ENCODE measurements at places on chromosomes 6 and 20. TPM values are rescaled to one million over a fixed set of nuclear protein-coding genes. Genes with fewer than 3 reads are reported as not detected.

DNA sequence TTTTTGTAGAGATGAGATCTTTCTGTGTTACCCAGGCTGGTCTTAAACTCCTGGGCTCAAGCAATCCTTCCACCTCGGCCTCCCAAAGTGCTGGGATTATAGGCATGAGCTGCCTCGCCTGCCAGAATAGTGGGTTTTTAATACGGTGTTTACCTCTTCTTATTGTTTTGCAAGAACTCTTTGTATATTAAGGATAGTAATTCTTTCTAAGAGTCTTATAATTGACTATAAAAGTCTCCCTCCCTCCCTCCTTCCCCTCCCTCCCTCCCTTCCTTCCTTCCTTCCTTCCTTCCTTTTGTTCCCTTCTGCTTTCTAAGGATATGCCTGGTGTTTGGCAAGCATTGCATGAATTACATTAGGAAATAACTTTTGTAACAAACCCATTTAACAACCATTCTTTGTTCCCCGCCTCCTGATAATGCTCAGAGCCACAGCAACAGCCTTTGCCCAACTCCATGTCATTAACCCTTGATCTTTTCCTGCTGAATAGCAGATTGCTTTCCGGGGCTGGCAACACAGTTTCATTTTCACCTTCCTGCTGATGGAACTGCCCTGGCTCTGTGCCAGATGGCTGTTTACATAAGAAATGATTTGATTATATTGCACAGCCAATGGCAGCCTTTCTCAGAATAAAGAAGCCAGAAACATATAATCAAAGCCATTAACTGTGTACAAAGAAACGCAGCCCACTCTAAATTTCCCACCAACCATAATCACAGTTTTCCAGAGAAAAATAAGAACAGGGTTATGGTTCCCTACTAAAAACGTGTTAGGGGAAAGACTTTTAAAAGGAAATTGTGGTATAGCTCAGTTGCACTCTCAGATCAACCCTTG lies 143.7 kb upstream of the PTPN1 start:
- peak; percentile 42 for DNase-seq

- no peak for DNase-seq
These were observed 496 bp upstream of the BEND3 start for GRCh38 chr6:107115695-107116327.

The ZDHHC14 gene
- 2.2 TPM for polyA plus RNA-seq

DNA sequence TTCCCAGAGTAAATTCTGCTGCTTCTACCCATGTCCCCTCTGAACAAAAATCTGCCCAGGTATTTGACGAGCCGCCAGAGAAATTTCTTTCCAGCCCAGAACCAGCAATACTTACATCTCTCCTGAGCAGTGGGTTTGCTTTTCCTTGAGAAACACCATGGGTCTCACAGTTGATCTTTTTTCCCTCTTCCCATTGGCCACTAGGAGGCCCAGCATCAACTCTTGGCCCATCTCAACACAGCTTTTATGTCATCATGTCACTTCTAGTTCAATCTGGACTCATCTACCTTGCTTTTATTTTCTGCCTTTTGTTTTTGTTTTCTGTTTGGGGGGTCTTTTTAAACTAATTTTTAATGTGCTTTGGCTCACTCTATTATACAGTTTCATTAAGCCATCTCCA lies 18.8 kb downstream of the MAFB start:
- DNase-seq, result no peak

DNA sequence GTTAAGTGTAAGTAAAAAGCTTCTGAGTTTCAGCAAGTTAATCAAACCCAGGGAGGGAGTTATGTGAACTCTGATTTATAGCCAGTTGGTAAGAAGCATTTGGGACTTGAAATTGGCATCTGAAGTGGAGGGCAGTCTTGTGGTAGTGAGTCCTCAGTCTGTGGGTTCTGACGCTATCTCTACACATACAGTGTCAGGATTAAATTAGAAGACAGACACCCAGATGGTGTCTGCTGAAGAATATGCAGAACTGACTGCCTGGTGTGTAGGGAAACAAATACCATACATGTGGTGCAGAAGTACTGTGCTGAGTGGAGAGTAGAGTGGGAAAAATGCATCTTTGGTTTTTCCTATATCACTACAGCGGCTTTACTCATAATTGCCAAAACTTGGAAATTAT lies 43.5 kb upstream of the PLN start:
- DNase-seq, result no peak

The EPHA7 gene
- not detected for polyA plus RNA-seq

The KHDC1L gene
- 0.22 TPM for polyA plus RNA-seq

DNA sequence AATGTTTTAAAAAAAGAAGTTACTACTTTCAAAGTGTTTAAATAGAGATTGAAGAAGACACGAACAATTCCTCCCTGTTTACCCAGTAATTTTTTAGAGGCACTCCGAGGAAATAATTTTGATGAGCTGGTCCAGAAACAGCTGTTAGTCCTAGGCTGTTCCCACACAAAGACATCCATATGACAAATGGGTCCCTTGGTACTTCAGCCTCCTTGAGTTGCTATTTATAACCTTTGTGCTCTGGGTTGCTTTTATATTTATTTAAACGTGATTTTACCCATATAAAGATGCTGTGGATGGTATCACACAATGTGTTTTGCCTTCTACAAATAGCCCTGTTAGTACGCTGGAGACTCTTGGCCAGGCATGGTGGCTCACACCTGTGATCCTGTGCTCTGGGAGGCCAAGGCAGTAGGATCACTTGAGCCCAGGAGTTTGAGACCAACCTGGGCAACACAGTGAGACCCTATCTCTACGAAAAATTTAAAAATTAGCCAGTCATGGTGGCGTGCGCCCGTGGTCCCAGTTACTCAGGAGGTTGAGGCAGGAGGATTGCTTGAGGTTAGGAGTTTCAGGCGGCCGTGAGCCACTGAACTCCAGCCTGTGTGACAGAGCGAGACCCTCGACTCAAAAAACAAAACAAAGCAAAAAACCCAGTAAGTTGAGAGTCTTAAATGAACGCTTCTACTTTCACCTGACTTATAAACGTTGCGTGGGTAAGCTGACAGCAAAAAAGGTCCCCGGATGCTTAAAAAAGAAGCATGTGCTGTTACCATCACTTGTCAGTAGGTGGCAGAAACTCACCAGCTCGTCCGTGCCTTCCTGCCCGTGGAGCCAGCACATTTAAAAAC lies 56.9 kb upstream of the ARMH2 start:
- DNase-seq, result peak; percentile 59

The QRSL1 gene
- 10.8 TPM for polyA plus RNA-seq

The TCF21 gene
- 32.2 TPM for polyA plus RNA-seq

GRCh38 chr6:148720406-148720805 lies 26.4 kb upstream of the UST start:
- no peak for DNase-seq

DNA sequence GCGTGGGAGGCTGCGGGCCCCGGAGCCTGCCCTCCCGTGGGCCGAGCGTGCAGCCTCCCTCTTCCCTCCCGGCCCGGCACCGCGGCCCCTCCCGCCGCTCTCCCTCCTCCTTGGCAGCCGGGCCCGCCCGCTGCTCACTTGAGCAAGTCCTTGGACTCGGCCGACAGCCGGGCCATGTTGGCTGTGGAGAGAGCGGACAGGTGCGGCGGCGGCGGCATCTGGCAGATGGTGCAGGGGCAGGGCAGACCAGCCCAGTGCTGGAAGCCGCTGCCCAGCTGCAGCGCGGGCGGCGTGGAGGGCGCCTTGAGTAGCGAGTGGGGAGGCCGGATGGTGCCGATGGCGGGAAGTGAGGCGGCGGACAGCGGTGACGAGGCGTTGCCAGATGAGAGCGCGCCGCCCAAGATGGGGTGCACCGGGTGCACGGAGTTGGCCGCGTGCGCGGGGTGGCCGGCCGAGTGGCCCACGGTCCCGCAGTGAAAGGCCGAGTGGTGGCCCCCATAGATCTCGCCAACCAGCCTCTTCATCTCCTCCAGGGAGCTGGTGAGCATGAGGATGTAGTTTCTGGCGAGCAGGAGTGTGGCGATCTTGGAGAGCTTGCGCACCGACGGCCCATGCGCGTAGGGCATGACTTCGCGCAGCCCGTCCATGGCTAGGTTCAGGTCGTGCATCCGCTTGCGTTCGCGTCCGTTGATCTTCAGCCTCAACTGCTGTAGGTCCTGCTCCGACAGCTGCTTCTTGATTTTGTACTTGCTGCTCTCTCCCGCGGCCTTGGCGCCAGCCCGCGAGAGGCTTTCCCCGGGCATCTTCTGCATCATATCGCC lies 766 bp downstream of the OLIG3 start:
- no peak for DNase-seq

DNA sequence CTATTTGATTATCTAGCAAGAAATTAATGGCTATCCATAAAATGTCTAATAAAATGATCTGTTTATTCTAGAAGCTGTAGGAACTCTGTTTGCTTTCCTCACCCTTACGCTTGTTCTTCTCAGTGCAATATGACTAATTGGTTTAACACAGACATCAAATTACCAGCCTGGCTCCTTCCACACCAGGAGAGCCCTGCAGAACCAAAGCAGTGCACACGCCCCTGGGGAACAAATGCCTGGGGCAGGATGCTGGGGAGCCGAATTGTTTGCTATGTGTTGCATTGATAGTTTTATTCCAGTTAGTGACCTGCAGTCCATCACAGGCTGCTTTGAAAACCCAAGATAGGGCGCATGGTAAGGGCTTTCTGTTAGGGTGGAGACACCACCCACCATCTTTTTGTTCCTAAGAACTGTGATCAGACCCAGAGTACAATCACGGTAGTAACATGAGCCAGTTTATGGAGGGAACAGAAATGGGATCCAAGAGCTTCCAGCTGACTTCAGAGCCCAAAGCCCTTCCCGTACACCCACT lies 126.4 kb upstream of the CD93 start:
- no peak for DNase-seq

The TAAR2 gene
- polyA plus RNA-seq, result not detected

The SUMO4 gene
- not detected for polyA plus RNA-seq

The NNAT gene
- 59.6 TPM for polyA plus RNA-seq

DNA sequence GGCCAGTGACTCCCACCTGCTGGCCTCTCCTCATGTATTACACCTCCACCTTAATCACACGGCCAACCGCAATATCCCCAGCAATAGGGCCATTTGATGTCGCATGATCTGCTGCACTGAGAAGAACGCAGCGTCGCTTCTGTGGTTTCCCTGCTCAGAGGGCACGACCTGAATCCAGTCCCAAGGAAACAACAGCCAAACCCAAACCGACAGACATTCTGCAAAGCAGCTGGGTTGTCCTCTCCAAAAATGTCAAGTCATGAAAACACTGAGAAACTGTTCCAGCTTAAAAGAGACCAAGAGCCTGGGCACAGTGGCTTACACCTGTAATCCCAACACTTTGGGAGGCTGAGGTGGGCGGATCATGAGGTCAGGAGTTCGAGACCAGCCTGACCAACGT lies 7.5 kb upstream of the BPI start:
- no peak for DNase-seq

- no peak for DNase-seq
These were observed 223.3 kb downstream of the TMEM242 start for GRCh38 chr6:157099912-157100593.
